ENCODE measurements at places on chromosomes 2 and 18.
A peak's percentile ranks its signal among the peaks of the same experiment; 100 is the strongest.

DNA sequence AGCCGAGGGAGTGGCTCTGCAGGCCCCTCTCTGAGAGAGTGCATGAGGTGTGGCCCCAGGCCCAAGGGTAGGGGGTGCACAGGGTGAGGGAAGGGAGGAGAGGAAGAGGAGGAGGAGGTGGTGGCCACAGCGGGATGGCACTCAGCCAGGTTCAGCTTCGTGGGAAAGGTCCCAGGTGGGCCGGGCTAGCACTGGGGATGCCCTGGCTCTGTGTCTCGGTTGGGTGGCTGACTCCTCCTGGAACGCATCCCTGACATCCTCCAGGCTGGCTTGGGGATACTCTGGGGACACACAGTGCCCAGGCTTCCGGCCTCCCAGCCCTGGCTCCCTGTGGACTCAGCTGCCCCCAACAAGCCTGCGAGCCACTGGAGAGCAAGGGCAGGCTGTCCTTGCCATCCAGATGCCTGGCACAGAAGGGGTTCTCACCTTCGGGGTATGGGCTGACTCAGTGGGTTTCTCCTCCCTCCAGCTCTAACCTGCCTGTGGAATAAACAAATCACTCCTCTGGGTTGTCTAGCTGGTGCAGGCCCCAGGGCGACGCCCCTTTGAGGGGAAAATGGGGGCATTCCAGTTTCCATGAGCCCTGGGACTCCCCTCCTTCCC is 582 bp upstream of the ZAP70 start:
- DNase-seq = no peak

DNA sequence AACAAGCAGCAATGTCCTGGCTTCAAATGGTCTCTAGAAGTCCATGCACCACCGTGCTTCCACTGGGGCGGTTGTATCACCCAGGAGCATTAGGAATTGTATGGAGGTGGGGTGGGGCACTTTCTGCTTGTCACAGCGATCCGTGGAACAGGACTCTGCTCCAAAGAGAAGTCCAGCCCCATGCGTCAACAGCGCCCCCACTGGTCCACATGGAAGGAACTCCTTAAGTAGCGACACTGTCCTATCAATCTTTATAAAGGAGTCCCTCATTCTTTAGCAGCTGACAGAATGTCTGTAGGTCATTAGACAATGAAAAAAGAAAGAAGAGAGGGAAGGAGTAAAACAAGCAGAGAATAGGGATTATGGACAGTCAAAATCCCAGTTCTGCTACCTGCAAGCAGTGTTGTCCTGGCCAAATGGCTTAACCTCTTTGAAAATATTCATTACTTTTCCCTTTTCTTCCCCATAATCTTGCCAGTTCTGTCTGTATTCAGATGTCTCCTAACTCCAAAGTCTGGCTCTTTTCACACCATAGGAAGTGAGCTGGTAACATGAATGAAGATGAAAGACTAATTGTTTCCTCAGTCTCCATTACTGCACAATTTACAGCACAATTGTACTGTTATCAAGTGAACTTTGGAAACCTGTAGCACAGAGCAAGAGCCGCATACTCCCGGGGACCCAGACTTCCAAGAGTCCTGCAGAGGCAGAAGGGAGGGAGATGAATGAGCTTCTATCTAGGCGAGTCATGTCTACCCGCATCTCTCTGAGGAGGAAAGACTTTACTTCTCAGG is 9.9 kb downstream of the NFE2L2 start:
- DNase-seq = peak; percentile 81

- peak; percentile 21 for DNase-seq
These were observed 133.5 kb downstream of the ASB1 start for GRCh38 chr2:238560234-238560633.

DNA sequence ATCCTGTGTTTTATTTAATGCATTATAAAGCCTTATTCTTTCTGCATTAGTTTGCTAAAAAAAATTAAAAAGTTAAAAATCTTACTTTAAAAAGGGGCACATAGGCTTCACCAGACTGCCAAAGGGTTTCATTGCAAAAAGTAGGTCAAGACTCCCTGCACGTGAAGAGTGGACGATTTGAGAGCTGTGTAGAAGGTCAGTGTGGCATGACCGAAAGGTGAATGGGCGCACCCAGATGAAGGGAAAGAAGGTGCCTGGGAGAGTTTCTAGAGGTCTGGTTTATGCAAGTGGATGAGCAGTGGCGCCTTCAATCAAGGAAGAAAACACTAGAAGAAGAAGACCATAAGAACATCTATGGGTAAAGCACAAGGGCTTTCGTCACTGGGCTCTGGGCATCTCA is 111.0 kb downstream of the SP3 start:
- DNase-seq = no peak

DNA sequence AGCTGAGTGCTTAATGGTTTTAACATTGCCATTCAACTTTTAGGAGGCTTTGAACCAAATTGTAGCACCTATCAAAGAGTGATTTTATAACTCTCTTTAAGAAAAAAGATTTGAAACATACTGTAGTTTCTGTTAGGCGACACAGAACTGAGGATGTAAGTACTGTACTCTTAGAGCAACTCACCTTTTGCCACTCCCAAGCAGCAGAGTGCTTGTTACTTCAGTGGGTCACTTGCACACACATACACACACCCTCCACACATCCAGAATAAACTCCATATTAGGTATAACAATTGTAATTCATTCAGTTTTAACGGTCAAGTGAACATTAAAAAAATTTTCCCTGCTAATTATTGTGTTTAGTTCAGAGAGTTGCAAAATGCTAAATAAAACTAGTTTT is 118.3 kb downstream of the CAMKMT start:
- DNase-seq = no peak

DNA sequence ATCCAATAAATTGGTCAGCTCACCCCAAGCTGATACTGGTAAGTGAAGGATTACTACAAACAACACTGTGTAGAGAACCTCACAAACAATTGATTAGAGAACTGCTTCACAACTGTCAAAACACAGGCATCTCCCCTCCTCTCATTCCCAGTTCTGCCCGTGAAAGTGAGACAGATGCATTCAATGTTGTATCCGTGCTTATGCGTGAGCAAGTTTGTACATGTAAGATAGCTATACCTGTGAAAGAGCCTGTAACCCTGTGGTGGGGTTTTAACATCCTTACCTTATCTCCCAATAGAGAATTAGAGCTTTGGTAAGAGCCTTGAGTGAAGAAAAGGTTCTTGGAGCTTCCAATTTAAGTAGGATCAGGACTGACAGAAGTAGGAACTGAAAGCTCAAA is 9.1 kb downstream of the MARCHF4 start:
- no peak for DNase-seq

DNA sequence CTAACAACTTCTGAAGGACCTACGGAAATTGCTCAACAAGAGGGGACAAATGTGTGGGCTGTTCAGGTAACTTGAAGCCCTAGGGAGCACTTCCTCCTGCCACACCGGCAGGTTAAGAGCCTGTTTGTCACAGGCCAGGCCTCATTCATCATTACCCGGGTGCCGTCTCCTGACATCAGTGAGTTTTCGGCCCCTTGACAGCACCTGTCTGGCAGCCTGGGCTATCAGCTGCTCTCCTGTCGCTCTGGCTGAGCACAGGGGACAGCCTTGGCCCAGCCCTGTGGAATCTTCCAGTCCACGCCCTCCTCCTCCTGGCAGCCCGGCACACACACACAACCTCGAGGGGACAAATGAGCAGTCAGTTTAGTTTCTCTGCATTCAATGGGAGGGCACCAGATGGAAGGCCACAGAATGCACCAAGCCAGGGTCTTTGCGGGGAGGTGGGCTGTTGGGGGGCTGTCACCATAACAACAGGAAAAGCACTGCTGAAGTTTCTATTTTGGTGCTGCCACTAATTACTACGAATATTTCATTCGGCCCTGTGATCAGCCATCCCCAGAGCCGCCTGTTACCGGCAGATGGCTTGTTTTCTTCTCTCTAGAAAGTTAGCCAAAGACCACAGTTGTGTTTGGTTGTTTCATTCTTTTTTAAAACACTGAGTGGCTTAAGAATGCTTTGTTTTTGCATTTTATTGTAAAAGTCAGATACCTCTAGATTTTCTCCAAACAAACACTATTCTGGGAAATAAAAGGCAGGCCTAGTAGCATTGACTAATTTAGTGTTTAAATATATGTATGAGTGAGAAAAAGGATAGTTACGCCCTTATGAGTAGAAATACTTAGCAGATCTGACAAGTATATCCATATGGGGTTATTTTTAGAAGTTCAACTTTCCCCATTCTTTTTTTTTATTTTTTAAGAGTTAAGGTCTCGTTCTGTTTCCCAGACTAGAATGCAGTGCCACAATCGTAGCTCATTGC is 189.9 kb upstream of the NDUFV2 start:
- no peak for DNase-seq

DNA sequence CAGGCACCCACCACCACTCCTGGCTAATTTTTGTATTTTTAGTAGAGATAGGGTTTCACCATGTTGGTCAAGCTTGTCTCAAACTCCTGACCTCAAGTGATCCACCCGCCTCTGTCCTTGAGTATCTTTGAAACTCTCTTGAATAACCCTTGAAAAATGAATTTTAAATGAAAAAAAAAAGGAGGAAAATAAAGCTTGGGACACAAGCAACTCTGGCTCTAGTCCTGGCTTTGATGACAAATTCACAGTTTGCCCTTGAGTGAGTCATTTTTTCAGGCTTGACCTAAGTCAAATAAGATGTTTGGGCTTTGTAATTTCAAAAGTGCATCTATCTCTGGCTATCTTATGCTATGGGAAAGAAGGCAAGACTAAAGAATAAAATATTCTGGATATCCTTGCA is 79.0 kb upstream of the TRIB2 start:
- no peak for DNase-seq

- no peak for DNase-seq
These were observed 52.6 kb downstream of the ARL4C start for GRCh38 chr2:234444242-234444730.

GRCh38 chr2:211228559-211228958 is 672.2 kb downstream of the CPS1 start:
- no peak for DNase-seq

DNA sequence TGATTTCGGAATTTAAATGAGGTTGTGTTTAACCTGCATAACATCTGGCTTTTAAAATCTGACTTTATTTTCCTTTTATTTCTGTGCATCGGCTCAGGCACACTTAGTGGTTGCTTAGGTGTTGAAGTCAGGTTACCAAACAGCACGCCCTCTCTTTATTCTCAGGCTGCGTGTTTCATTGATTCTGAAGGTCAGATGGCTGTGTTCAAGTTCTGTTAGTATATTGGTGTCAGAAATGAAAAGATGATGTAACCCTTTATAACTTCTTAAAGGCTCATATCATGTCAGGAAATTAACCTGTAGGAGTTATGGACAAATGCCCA is 246.5 kb downstream of the LDLRAD4 start:
- no peak for DNase-seq

- DNase-seq = no peak
These were observed 117.8 kb downstream of the NFATC1 start for GRCh38 chr18:79513381-79514081.

DNA sequence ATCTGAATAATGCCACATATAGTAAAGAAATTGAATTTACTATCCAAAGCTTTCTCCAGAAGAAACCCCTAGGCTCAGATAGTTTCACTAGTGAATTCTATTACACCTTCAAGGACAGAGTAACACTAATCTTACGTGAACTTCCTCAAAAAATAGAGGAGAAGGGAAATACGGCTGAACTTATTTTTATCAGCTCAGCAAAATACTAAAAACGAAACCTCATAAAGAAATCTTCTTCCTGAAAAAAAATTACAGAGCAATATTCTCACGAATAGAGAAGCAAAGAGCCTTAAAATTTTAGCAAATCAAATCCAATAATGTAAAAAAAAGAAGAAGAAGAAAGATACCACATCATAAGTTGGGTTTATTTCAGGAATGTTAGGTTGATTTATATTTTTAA is 14.7 kb downstream of the CAPN13 start:
- no peak for DNase-seq

DNA sequence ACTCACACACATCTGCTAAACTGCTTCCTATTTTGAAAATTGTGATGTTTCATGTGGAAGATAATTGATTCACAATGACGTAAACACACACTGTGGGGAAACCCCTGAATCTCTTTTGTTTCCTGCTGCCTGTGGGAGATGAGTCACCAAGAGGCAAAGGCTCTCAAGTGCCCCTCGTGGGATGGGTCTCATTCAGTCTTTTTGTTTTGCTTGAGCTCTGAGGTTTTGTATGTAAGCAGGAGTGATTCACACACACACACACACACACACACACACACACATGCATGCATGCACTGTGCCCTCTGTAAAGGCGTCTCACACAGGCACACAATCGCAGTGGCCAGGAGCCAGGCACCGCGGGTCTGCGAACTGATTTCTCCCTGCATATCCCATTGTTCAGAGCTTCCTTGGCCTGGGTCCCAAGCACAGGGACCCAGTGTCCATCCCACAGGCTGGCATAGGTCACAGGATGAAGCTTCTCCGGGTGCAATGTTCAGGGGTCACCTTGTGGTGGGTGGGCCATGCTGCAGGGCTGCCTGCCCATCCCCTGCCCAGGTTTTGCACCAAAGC is 12.1 kb upstream of the ARHGEF4 start:
- peak; percentile 90 for DNase-seq

- DNase-seq = no peak
These were observed 16.8 kb upstream of the ALLC start for GRCh38 chr2:3641181-3641580.

GRCh38 chr18:52936931-52937330 is 596.9 kb downstream of the DCC start:
- DNase-seq = no peak

- no peak for DNase-seq
These were observed 25.9 kb downstream of the COLEC11 start for GRCh38 chr2:3620834-3621233.

DNA sequence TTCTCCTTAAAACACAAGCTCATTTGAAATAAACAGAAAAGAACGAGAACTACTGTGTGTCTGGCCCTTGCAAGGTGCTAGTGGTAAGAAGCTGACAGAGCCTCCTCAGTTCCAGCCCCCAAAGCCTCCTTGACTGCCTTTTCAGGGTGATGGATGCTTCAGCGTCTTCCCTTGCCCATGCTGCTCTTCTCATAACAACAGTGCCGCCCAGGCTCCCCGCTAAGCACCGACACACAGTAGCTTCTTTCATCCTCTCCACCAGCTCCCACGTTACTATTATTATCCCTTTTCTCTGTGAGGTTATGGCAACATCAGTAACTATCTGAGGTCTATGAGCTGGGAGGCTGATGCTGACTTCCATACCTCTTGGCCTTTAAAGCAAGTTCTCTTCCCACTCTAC is 418.6 kb downstream of the TSN start:
- DNase-seq = no peak

DNA sequence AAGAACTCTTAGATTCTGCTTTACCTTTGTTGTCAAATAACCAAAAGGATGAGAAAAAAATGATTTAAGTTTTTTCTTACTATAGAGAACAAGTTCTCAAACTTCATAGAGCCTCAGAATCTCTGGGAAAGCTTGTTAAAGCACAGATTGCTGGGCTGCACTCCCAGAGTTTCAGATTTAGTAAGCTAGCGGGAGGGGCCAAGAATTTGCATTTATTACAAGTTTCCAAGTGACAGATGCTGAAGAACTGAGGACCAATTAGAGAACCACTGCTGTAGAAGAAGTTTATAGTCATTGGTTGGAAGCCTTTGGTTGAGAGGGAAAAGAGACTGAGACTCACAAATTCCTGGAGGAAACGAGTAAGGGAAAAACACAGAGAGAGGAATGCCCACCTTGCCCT is 32.1 kb downstream of the PID1 start:
- no peak for DNase-seq

- no peak for DNase-seq
These were observed 106.8 kb downstream of the BCL11A start for GRCh38 chr2:60446413-60447267.
